AG04449 (cell line): ENCODE measurements at places on chromosomes 7 and 10.

- DNase-seq: peak; percentile 38
Measured at GRCh38 chr7:106947244-106947728, 82.2 kb downstream of the PIK3CG start.

DNA sequence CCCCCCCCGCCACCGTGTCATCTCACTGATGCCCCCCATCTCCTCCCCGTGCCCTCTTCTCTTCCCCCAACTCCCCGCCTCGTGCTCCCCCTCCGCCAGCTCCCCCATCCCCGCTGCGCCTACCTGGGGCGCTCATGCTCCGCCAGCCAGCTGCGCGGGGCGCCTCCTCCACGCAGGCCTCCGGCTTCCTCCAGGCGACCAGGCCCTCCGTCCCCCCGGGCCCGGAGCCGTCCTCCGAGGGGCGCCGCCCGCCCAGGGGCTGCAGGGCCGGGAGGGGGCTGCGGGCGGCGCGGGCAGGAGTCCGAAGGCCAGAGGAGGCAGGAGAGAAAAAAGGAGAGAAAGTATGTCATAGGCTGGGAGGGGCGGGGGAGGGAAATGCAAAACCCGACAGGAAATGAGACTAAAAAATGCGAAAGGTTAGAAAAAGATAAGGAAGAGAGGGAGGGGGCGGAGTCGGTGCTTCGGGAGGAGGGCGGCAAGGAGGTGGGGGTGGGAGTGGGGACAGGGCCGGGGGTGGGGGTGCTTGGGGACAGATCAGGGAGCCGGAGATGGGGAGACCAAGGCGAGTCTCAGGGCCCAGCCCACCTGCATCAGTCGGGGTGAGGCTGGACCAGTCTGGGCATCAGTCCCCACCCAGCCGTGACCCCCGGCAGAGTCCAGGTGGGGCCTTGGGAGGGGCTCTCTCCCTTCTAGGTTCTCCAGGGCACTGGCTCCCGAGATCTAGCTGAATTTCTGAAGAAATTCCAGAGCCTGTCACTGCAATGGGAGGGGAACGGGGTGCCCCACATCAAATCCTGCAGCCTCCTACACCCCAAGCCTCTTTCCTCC is at the start of gene CARD11:
CARD11 (minus strand) TSS at position 324 of the 828 bp plus-strand sequence. CDS start 85,361 bp downstream, outside the sequence.
- DNase-seq: no peak

DNA sequence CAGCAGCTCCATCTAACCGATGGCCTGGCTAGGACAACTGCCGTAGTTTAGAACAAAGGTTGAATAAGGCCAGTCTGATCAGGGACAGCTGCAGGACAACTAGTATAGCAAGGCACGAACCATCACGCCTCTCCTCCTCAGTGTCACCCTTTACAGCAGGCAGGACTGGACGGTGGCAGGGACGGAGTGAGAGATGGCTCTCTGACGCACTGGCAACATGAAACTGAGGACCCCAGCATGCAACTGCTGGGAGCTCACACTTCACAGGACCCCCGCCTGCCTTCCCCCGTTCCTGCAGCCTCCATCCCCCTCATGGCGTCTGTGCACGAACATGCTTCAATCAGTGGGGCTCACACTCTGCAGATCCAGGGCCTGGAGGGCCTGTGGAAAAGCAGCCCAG is 53.7 kb downstream of the ZRANB1 start:
- DNase-seq: no peak

DNA sequence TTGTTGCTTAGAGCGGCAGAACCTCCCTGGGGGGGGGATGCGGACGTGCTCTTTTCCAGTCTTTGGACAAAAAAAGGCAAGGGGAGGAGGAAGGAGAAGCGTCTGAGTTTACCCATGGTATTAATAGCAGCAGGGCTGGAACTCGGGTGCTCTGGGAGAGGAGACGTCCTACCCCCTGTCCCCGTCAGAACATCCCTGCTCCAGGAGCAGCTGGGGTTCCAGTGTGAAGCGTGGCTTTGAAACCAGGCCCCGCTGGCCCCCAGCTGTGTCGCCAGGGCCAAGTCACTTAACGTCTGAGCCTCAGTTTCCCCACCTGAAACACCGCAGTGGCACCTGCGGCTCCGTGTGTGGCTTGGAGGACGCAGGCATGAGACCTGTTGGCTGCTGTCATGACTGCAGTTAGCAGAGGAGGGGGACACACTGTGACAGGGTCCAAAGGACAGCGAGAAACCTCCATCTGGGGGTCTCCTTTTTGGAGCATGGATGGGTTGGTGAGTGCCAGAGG is 1.4 kb downstream of the AMZ1 start:
- DNase-seq: no peak

- no peak for DNase-seq
Measured at GRCh38 chr10:122013311-122013780, 24.4 kb downstream of the TACC2 start.

- no peak for DNase-seq
Measured at GRCh38 chr7:116571552-116571951, 46.7 kb downstream of the CAV1 start.

GRCh38 chr7:43385856-43386255 is 197.1 kb upstream of the STK17A start:
- DNase-seq: no peak

GRCh38 chr7:132548489-132549078 is 27.7 kb downstream of the PLXNA4 start:
- DNase-seq: no peak

- no peak for DNase-seq
Measured at GRCh38 chr10:126964190-126964589, 59.0 kb downstream of the DOCK1 start.

GRCh38 chr10:129793479-129793878 is 170.6 kb downstream of the EBF3 start:
- no peak for DNase-seq

- no peak for DNase-seq
Measured at GRCh38 chr10:119957451-119957850, 64.9 kb downstream of the SEC23IP start.

GRCh38 chr10:34626158-34626880 is 188.8 kb downstream of the PARD3 start:
- DNase-seq: no peak

DNA sequence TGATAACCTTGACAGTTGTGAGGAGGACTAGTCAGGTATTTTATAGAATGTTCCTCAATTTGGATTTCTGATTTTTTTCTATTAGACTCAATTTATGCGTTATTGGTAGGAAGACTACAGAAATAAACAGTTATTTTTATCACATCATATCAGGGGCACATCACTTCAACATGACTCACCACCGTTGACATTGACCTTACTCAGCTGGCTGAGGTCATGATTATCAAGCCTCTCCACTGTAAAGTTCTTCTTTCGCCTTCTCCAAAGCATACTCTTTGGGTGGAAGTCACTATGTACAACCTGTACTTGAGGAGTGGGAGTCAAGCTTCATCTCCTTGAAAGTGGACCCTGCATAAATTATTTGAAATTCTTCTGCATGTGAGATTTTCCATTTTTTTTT is 194.3 kb upstream of the IGFBP3 start:
- no peak for DNase-seq

DNA sequence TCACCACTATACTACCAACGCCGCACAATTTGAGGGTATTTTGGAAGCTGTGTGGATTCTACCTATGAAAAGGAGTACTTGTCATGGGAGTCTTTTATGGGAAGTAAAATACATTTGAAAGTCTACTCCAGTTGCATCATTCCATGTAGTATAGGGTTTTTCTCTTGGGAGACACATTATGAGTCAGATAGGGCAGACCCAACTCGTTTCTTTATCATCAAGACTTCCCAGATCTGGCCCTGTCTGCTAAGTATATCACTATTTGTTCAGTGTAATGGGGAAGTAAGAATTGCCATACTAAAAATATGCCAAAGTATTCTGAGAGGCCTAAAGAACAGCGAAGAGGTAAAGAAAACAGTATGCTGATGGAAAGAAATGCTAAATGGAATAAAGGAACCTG is 144.2 kb downstream of the SPAG6 start:
- no peak for DNase-seq

DNA sequence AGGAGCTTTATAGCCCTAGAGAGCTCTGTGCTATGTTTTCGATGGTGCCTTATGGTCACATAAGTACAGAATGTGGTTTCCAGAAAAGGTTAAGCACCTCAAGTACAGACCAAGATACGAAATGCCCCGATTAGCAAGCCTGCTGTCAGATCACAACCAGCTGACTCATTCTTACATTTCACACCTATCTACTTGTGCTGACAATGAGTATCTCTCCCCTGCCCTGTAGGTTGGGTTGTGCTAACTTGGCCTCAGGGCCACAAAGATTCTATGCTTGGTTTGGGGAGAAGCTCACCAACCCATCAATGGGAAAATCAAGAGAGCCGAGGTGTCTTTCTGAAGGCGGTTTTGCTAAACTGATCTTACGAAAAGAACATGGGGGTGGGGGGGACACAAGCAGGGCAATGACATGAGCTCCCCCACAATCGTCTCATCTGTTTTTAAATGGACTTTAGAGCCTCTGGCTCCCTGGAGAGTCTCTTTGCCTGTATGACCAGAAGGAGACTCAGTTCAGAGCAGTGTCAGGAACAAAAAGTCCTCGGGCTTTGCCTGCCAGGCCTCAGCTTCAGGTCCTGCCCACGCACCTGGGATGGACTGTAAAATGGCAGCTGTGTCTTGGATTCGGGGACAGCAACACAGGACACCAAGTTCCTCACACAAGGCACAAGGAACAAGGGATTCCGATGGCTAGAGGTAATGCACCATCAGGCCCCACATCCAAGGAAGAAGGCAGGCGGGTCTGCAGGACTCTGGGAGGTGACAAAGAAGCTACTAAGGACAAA is 55.1 kb downstream of the FAM53B start:
- DNase-seq: no peak

GRCh38 chr10:59852670-59853069 is 53.7 kb downstream of the CCDC6 start:
- no peak for DNase-seq

DNA sequence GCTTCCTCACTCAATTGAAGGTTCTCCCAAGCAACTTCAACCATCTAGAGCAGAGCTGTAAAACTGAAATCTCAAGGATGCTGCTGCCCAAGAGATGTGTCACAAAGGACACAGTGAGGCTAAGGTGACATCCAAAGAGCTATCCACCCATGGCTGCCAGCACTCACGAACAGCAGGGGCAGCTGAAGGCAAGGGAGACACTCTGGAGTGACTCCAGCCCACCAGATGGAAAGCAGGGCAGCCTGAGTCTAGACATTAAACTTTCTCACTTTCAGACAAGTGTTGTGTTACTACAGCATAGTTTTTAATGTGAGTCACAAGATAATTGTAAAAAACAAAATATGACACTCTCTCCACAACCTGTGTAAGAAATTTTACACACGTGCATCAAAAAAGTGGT is 113.5 kb downstream of the LARP4B start:
- no peak for DNase-seq

GRCh38 chr10:46257099-46257498 is 29.7 kb upstream of the ANTXRL start:
- DNase-seq: no peak
